ENCODE measurements at places on chromosomes 5 and 9.

DNA sequence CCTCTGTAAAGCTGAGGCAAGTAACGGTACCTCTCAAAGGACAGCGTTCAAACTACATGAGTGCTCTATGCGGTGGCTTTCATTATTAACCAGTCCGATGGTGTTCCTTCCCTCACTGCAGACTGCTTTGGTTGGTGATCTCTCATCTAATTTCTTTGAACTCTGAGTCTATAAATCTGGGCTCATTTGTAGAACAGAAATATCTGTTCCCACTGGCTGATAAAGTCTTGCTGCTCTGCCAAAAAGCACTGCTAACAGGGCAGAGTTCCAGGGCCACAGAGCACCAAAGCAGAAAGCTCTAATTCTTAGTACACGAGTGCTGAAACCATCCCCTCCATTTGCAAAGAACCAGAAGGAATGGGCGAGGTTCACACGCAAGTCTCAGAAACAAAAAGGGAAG is 81.9 kb downstream of the MED27 start:
- no peak for DNase-seq

GRCh38 chr9:99054581-99054980 is 50.3 kb upstream of the TGFBR1 start:
- DNase-seq: no peak

- DNase-seq: no peak
Observed at GRCh38 chr9:68947015-68947414, 66.9 kb downstream of the PRKACG start.

- DNase-seq: no peak
Observed at GRCh38 chr9:123482295-123482968, 126.4 kb downstream of the CRB2 start.

- no peak for DNase-seq
Observed at GRCh38 chr9:1034271-1034670, 15.9 kb upstream of the DMRT2 start.

DNA sequence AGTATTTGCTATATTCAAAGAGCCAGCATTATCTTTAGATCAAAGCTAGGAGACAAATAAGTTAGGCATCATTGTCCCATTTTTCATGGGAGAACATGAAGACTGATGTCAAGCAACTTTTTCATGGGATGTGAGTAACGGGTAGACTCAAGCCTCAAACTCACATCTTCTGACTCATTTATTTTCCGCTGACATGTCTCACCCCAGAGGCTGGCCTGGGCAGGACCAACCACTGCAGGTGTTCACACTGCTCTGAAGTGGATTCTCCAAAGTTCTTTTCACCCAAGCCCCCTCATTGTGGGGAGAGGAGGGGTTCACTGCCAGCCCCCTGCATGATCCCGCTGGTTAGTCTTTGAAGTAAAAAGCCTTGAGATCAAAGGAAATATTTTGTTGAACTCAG is 34.9 kb upstream of the BASP1 start:
- no peak for DNase-seq

DNA sequence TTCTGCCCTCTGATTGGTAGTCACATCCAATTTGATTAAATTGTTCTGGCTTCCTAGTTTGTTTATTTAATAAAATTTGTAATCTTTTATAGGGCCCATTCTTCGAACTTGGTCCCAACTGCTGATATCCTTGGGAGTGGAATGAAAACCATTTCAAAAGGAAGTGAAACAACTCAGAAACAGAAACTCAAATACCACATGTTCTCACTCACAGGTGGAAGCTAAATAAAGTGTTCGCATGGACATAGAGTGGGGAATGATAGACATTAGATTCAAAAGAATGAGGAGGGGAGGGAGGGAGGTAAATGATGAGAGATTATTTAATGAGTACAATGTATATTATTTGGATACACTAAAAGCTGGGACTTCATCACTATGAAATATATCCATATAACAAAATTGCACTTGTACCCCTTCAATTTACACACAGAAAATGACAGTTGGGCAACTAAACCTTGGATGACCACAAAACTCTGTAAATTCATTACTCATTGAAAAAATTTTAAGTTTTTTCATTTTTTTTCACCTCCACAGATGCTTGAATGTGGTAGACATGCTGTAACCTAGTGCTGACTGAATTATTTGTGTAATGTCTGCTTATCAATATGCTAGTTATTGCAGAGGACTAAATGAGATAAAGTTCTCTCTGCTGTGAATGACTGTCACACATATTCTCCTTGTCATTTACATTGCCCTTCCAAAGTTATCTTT is 16.0 kb downstream of the ATP10B start:
- no peak for DNase-seq

DNA sequence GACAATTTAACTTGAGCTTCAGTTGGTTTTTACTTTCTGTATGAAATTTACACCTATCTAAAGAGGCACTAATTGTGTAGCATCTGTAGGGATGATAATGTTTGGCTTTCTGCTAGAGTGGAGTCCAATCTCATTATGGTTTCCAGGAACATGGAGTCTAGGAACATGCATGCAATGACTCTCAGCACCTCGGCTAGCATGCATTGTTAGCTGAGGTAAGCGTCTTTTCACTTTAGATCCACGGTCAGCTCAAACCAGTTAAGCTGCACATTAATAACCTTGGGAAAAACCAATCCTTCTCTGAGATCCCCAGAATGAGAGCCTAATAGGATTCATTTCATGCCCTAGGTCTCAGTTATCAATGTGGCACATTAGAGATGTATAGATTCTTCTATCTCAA is 7.8 kb upstream of the GDA start:
- no peak for DNase-seq

DNA sequence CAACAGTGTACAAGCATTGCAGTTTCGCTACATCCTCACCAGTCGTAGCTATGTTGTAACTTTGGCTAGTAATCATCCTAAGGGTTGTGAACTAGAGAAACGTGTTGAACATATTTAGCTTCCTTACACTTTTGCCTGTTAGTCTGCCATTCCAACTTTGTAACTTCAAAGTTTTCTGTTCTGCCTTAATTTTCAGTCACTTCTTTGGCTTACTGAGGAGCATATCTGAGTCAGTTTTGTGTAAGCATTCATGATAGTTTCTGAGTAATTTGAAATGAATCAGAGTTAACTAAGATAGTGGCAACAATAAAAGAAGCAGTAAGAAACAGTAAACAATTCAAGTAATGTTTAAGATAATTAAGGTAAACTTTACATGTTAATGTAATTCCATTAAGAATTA is 58.9 kb upstream of the MCCC2 start:
- DNase-seq: no peak

- DNase-seq: no peak
Observed at GRCh38 chr9:99411479-99412115, 189.5 kb downstream of the SEC61B start.

DNA sequence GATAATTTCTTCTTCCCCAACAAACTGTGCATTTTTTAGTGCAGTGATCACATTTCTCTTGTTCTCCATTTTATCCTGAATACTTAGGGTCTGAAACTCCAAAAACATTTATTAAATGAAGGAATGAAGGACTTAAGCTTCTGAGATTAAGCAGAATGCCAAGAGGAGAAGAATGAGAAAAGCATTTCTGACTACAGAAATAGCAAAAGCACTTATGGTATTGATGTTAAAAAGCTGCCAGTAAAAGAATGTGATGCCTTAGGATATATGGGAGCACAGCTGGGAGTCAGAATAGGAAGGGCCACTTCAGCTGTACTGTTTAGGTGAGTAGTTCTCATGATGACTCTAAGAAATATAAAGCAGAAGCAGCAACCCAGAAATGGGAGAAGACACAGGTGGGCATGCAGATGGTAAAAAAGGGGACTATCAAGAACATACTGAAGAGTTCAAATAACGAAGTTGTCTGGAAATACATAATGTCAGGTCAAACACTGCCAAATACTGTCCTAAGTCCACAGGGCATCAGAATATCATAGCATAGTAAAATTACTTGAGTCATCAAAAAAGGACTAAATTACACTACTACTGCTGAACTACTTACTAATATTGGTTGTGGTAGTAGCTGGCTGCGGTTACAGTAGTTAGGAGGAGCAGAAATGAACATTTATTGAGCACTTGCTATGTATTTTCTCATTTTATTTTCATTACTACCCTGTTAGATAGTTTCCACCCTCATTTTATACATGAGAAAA is 132.7 kb downstream of the MAPKAP1 start:
- DNase-seq: no peak

DNA sequence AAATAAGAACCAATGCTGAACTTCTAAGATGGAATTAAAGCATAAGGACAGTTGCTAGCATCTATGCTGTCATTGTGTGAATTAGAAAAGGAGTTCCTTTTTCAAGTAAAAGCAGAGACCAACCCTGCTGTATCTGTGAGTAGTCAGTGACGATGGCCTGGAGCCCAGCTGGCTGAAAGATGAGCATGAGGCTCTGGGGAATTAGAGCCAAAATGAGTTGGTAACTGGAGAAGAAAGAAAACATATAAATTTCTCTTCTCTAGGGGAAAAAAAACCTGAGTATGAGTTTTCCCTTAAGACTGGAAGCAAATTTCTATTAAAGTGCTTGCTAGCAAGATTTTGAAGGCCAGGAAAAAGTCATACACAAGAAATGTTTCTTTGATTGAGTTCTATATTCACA is 1.6 kb upstream of the SPZ1 start:
- DNase-seq: no peak

GRCh38 chr9:98860871-98861293 is 53.4 kb downstream of the GALNT12 start:
- DNase-seq: no peak

- DNase-seq: no peak
Observed at GRCh38 chr5:154541553-154541952, 63.5 kb upstream of the HAND1 start.

GRCh38 chr9:84947412-84947972 is 278.0 kb downstream of the NTRK2 start:
- DNase-seq: no peak
